Stimulated activated naive CD8-positive, alpha-beta T cell treated with anti-CD3 and anti-CD28 coated beads, Interleukin-15, Interleukin-2, amounts not matched to agents 100 U/mL and 50 U/mL, for 24 hours (primary cell): ENCODE measurements at places on chromosomes 3 and 15.
A peak's percentile ranks its signal among the peaks of the same experiment; 100 is the strongest.

- no peak for DNase-seq
Measured at GRCh38 chr3:184508938-184509337, 52.6 kb upstream of the EPHB3 start.

DNA sequence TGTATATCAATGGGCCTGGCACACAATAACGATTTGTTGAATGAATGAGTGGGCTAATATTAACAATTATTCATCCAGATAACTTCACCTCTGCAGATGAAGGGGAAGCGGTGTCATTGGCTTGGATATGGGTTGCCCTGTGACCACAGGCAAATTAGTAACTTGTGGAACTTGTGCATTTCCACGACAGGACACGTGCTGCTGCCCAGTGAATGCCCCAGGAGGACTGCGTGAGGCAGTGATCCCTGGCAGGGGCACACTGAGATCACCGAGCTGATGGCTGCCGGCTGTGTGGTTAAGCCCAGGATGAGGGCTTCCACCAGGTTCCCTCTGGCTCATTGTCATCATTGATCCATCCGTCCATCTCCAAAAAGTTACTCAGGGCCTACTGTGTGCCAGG, 84.1 kb upstream of the HACD2 start:
- no peak for DNase-seq

GRCh38 chr3:13087320-13087990, 14.2 kb upstream of the IQSEC1 start:
- DNase-seq = no peak

DNA sequence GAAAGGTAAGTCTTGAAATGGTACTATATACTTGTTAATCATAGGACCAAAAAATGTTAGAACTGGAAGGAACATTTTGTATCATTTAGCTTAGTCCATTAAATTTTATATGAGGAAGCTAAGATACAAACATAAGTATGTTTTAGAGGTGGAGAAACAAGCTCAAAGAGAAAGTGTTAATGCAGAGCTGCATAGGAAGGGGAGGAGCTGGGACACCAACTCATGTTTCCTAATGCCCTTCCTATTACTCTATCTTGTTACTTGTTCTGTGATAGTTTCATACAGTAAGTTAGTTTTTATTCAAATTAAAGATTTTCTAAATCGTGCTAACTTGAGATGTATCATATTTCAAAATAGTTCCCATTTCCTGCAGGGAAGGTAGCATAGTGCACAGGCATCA, 7.4 kb downstream of the SLC35A5 start:
- no peak for DNase-seq

DNA sequence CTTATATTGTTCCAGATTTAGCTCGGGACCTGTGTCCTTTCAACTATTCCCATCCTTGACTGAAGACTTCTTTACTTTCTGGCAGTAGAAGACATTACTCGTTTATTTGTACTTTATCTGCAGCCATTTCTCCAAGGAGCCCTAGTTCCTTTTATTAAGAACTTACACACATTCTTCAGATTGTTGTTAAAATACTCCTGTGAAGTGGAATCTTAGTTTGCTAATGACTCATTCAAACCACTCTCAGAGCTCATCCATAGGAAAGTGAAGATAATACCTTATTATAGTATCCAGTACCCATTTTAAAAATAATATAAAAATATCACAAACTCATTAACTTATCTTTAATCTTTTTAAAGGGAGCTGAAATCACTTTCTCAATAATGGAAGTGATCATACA, 63.5 kb downstream of the C3orf70 start:
- DNase-seq = no peak

DNA sequence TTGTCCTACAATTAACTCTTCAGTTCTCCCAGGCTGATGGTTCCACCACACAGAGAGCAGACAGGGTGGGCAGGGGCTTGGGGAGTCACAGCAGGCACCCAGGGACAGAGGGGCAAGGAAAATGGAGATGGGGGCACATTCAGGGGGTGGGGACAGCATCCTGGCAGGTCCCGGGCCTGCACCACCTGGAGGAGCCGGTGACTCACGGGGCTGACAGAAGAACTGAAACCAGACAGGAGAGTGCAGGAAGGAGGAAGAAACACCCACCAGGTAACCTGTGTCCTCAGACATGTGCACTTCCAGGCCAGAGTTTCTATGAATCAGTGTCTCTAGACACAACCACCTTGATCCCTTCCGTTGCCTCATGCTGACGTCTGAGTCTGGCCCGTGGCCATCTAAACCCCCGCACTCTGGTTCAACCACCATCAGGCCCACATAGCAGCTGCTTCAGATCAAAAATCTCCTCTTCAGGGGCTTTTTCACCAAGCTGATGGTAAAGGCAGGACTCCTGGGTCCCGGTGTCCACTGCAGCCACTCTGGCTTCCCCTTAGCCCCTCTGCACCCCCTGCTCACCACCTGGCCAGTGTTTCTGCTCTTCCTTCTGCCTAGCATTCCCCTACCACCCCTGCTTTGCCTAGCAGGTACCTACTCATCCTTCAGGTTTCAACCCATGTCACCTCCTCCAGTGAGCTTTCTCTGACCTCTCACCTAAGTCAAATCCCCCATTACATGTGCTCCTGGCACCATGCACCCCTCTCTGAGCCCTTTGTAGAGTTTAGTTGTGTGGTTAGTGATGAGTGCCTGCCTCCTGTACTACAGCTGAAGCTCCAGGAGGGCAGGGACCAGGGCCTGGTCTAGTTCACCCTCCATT, 16.5 kb upstream of the CYP11A1 start:
- peak; percentile 89 for DNase-seq

GRCh38 chr15:75823860-75824613, 19.2 kb upstream of the UBE2Q2 start:
- no peak for DNase-seq

GRCh38 chr3:171685116-171685895, 125.0 kb downstream of the PLD1 start:
- DNase-seq = no peak

DNA sequence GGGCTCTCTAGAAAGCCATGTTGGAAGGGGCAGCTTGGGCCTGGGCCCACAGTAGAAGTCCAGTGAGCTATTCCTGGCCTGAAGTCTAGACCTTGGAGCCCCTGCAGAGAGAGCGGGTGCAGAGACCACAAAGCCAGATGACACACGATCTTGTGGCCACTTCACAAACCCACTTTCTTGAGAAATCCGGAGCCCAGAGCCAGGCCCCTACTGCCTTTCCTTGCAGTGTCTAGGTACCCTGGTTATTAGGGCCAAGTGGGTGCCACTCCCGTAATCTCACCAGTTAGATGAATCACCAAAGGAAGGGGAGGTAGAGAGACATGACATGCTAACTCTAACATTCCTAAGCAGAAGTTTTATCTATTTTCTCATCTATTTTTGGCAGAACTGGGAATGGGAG, 72.5 kb upstream of the ADAMTSL3 start:
- DNase-seq = no peak

- no peak for DNase-seq
Measured at GRCh38 chr15:77225646-77226045, 154.7 kb upstream of the TSPAN3 start.

GRCh38 chr15:43283526-43283925, 16.8 kb upstream of the TGM5 start:
- no peak for DNase-seq

DNA sequence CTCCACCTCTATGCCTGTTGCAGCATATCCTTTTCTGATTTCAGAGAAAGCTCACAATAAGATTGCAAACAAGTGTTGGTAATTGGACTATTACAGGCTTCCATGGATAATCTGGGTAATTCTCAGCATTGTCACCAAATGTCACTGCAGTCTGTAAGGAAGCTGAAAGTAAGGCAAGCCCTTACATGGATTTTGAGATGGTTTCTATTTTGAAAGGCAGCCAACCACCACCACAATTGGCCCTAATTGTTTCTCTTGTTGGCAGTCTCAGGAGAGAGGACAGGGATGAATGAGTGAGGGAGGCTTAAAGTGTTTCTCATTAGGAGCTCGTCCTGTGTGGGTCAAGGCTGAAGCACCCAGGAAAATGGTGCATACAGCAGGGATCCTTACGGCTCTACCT, 879.9 kb downstream of the TUSC7 start:
- no peak for DNase-seq

DNA sequence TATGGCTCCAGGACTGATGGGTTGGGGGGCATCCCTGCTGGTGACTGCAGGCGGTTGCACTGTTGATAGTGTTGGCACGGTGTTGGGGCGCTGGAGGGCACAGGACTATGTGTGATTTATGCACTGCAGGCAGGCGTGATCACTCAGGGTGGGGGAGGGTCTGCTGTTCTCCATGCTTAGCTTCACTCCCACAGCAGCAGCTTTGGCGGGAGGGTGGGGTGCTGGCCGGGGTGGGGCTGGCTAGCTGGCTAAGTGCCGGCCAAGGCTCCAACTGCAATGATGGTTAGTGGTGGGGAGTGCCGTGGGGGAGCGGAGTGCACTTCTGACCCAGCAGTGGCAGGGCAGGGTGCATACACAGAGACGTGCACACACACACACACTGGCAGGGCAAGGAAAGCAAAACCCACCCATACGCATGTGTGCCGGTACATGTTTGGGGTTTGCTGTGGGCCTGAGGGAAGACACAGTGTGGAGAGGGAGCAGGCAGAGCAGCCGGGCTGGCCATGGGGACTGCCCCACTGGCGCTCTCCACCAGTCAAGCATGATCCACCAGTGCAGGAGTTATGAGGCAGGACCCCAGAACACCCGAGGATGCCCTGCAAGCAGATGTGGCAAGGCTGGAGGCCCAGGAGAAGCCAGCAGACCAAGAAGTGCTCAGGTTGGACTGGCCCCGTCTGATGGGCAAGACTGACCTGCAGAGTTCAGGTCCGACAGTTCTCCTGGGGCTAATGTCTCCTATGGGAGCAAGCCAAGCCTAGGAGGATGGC, 16.5 kb upstream of the FGF7 start:
- no peak for DNase-seq

DNA sequence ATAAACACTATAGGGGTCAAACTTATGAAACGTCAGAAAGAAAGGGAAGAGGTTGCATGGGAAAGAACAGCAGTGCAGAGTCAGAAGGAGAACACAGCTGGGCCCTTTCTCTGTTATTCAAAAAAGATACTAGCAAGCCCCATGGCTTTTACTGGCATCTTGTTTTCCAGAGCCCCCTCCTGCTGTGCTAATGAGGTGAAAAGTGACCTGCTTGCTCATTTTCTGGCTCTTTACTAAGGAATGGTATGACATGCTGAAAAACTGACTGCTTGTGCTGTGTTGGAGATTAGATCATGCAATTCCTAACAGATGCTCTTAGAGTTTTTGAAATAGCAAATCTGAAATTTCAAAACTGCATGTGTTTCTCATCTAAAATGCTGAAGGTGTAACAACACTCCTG, 541.6 kb upstream of the ALCAM start:
- DNase-seq = no peak

- DNase-seq = no peak
Measured at GRCh38 chr3:58321791-58322190, 10.9 kb upstream of the PXK start.

- DNase-seq = no peak
Measured at GRCh38 chr3:43704697-43705096, 14.0 kb downstream of the ABHD5 start.

GRCh38 chr15:80587007-80587406, 108.1 kb upstream of the ABHD17C start:
- DNase-seq = no peak

- no peak for DNase-seq
Measured at GRCh38 chr3:60011218-60011617, 961.4 kb upstream of the CFAP20DC start.

- DNase-seq = no peak
Measured at GRCh38 chr15:43519196-43519595, 1.8 kb downstream of the MAP1A start.

- no peak for DNase-seq
Measured at GRCh38 chr3:43503067-43503728, 118.6 kb downstream of the ANO10 start.

DNA sequence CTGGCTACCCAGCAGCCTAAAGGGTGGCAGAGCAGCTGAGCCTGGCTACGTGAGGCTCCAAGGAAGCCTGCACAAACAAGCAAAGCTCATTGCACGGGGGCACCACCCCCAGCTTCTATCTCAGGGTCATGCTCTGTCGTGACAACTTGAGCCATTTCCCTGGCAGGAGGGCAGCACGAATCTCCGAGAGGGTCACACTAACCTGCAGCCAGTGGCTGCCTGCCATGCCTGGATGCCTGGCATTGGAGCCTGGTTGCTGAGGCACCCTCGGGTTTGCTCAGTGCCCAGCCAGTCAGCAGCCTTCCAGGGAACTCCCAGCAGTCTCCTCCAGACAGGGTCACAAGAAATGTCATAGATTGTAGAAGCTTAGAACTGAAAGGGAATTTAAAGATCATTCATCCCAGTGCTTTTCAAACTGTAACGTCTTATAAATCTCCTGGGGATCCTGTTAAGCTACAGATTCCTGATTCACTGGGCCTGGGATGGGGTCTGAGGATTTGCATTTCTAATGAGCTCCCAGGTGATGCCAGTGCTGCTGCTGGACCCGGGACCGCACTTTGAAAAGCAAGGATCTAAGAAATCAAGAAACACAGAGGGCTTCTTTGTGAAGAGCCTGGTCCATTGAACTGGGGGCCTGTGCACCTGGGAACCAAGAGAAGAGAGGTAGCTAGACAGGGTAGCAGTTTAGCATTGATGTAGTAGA, 48.4 kb downstream of the TMEM266 start:
- DNase-seq = no peak

GRCh38 chr3:161452179-161452578, 44.4 kb upstream of the OTOL1 start:
- no peak for DNase-seq

GRCh38 chr15:27545494-27546255, 553.4 kb downstream of the OCA2 start:
- no peak for DNase-seq

GRCh38 chr3:41997702-41998550, 36.0 kb upstream of the ULK4 start:
- DNase-seq = no peak

GRCh38 chr15:69661446-69661845, 208.8 kb downstream of the RPLP1 start:
- DNase-seq = no peak

- DNase-seq = no peak
Measured at GRCh38 chr15:101037090-101037830, 118.1 kb downstream of the LRRK1 start.

GRCh38 chr15:70585707-70586034, 177.7 kb downstream of the UACA start:
- DNase-seq = no peak

DNA sequence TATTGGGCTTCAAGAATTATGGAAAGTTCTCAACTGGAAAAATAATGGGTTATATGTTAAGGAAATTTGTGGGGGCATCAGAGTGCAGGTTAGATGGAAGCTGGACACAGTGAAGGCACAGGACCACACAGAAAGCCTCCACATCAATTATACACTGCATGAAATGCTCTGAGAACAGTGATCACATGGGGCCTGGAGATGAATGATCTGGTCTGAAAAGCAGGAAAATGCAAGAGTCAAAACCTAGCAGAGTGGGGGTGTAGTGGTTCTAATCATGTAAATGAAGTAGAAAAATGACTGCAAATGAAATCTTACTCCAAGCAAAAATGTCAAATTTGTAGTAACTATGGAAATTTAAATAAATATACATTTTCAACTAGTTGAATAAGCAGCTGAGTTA, 123.6 kb downstream of the TUSC7 start:
- DNase-seq = no peak

DNA sequence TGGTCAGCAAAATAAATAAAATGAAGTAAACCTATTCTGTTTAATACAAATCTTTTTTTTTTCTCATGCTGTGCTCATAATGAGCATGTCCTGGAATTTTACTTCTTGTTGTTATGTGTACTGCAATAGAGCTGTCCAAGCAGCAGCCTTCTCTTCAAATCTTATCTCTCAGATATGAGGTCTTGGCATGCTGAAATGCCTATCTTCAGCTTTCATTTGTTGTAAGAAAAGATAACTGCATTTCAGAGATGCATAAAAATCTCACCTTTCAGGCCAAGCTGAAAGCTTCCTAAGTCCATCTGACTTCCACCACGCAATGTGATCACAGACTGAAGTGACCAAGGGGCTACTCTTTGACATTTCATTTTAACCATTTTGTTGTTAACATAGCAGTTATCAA, 43.5 kb upstream of the LRRC3B start:
- DNase-seq = no peak
